ENCODE measurements at places on chromosomes 7 and 10.

- DNase-seq, result no peak
Observed at GRCh38 chr10:117429643-117430265, 54.5 kb upstream of the PDZD8 start.

- DNase-seq, result no peak
Observed at GRCh38 chr10:21327289-21327993, 198.0 kb downstream of the SKIDA1 start.

DNA sequence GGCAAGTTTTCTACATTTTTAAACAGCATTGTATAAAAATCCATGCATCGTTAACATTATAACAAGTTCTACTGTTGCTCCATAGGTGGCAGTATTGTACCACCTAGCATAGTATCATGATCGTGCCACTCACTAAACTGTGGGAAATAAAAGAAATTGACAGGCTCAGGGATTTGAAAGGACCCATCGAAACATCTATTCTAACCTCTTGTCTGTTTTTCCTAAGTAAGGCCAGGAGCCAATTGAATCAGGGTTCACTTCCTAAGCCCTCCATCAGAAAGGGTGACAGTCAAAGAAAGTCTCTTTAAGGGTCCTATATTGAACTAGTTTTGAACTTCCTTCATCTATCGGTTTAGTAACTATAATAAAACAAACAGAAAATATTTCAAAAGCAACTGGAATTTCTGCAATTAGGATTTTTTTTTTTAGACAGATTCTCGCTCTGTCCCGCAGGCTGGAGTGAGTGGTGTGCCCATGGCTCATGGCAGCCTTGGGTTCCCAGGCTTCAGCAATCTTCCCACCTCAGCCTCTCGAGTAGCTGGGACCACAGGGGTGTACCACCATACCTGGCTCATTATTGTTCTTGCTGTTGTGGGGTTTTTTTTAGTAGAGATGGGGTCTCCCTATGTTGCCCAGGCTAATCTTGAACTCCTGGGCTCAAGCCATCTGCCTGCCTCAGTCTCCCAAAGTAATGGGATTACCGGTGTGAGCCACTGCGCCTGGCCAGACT is 9.4 kb downstream of the HACD1 start:
- peak; percentile 67 for DNase-seq

DNA sequence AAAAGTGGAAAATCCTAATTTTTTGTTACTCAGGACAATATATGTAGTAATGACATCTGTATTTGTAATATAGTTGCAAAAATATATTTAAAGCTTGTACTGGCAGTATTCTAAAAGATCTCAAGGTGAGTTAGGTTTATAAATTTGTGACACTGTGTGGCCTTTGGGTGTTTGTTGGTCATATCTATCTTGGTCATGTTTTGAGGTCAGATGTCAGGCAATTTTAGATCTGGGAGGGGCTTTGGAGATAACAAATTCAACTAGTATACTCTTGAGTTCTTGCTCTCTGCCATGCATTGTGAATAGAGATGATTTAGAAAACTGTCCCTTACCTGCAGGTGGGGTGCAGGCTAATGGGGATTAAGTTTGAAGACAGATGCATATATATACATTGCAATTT is 3.1 kb downstream of the TBC1D12 start:
- no peak for DNase-seq

GRCh38 chr7:100132126-100132525 is 5.4 kb downstream of the MBLAC1 start:
- DNase-seq, result no peak

GRCh38 chr10:118239236-118239630 is 102.9 kb downstream of the FAM204A start:
- no peak for DNase-seq

DNA sequence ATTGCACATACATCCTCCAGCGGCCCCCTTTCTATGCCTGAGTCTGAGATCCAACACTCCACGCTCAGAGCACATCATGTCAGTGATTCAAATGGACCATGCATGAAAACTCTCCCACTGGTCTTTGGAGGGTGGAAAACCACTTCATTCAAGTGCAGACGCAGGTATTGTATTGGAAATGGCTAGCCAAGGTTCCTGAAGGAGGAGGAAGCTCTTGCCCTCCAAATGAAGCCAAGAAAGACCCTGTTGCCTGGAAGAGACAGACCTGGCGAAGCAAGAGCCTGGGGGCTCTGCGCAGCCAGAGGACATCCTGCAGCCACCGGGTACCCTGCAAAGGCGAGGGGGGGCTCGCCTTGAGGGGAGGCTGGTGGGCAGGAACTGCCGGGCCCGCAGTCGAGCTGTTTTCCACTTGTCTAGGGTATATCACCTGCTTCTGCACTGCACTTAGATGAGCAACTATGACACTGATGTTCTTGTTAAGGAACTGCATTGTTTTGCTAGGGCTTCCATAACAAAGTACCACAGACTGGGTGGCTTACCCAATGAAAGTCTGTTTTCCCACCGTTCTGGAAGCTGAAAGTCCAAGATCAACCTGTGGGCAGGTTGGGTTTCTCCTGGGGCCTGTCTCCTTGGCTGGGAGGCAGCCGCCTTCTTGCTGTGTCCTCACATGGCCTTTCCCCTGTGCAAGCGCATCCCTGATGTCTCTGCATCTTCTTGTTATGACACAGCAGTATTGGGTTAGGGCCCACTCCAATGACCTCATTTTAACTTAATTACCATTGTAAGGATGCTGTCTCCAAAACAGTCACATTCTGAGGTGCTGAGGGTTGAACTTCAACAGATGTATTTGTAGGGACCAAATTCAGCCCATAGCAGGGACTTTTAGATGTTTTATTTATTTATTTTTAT is 233.4 kb downstream of the ARHGAP12 start:
- DNase-seq, result no peak

DNA sequence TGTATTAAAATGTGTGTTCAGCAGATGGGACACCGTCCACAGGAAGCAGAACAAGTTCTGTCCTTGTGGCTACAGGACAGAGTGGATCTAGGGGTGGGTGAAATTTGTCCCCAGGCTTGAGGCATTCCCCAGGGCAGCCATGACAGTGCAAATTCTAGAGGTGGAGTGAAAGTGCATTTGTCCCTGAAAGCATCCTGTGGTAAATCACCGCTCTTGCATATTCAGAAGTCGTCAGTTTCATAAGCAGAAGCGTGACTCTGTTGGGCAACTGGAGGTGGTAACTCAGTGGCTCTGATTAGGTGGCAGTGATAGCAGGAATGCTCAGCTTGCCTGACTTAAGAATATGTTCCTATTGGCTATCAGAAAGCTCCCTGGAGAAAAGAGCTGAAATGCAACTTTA is 96.6 kb downstream of the SNX10 start:
- no peak for DNase-seq

- no peak for DNase-seq
Observed at GRCh38 chr7:129951226-129952085, 1.3 kb downstream of the UBE2H start.

GRCh38 chr7:28362182-28362581 is 50.1 kb upstream of the CREB5 start:
- DNase-seq, result no peak

- no peak for DNase-seq
Observed at GRCh38 chr10:129851941-129852640, 112.0 kb downstream of the EBF3 start.

Data from A549 (cell line).